ENCODE measurements at places on chromosomes 3 and 15. TPM values are rescaled to one million over a fixed set of nuclear protein-coding genes. Genes with fewer than 3 reads are reported as not detected.

DNA sequence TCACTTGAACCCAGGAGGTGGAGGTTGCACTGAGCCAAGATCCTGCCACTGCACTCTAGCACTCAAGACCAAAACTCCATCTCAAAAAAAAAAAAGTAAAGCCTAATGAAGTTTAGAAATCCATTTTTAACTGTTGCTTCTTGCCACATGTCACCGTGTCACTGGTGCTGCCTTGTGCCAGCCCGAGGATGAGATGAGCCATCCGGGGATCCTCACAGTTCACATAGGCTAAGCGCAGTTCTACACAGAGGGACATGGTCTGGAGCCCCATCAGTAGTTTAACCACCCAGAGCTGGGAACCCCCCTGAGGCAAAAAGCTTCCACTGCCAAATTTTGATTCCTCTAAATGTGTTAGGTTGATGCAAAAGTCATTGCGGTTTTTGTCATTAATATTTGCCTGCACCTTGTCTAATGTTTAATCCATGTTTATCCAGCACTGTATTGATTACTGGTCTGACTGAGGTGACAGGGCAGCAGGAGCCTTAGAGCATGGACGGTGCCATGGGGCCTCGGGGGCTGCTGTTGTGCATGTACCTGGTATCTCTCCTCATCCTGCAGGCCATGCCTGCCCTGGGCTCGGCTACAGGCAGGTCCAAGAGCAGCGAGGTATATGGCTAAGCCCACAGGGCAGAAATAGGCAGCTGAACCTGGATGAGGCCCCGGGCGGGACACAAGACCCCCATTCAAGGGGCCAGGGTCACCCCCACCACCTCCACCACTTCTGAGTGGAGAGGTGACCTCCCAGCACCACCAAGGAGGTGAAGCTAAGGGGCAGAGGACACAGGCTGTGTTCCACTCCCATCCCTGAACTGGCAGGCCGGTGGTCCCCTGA is at the start of gene ITIH1:
TSS of gene ITIH1 (plus strand) at position 473 of the 832 bp plus-strand sequence. CDS start at position 490, 17 bp downstream.
- DNase-seq: no peak

The TMC3 gene
- total RNA-seq: not detected

- DNase-seq: no peak
Observed at GRCh38 chr15:91224755-91225380, 124.8 kb downstream of the SV2B start.

- no peak for DNase-seq
Observed at GRCh38 chr3:193132241-193132640, 108.8 kb upstream of the PLAAT1 start.

DNA sequence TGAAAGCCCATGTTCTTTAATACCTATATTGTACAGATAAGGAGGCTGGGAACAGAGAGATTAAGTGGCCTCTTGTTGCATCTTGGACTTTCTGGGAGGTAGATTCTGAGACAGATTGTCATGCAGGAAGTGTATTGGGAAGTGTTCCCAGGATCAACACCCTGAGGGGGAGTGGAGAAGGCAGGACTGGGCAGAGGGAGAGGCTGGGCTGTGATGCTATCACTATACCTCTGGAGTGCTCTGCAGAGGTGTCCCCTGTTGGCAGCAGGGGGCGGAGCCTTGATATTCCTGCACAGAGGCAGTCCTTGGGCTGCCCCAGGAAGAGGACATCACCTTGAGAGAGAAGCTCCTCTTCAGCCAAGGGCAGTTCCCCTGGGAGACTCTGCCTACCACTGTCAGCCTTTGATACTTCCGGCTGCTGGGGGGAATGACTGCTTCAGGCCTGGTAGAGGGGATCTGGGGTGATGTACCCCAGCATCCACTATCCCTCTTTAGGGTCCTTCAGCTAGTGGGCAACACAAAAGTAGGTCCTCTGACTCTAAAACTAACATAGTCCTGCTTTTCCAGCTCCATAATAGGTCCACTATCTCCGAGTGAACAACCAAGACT is 97.4 kb upstream of the RNU6-1 start:
- DNase-seq: no peak

GRCh38 chr3:171841620-171842000 is 1.5 kb upstream of the TMEM212 start:
- no peak for DNase-seq

DNA sequence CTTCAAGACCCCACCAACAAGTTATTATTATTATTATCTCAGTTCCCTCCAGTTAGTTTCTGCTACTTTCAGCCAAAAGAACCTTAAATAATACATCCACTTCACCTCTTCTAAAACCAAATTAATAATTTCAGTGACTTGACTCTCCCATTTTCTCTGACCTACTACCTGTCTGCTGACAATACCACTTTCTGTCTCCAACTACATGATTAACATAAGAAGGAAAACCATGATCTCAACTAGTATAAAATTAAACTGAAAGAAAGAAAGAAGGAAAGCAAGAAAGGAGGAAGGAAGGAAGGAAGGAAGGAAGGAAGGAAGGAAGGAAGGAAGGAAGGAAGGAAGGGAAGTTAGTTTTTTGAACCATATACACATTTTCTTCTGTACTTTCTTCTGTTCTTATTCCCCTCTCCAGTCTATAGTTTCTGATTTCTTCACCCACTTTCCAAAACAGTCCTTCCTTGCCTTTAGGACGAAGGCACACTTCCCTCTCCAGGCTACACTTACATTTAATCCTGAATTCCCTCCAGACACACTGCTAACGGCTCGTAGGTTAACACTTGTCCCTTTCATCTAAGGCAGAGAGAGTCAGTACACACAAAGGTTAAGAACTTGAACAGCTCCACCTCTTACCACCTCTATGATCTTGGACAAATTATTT is 79.5 kb upstream of the GUCA1C start:
- no peak for DNase-seq

The VIPR1 gene
- 4.5 TPM for total RNA-seq

DNA sequence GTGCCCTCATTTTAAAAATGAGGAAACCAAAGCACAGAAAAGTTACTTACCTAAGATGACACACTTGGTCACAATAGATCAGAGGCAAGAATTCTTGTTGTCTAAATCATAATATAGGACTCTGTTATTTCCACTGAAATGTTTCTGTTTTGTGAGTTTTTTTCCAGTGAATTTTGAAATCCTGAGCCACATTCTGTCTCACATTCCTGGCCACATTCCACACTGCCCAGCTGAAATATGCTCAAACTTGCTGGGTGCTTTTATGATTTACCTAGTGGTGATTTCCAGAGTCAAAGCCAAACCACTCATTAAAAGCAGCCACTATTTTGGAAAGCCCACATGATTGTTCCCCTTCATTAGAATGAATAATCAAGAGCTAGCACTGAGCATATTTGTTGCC is 82.3 kb upstream of the NPHP3 start:
- no peak for DNase-seq

GRCh38 chr3:192804502-192804901 is 77.2 kb upstream of the FGF12 start:
- no peak for DNase-seq

- no peak for DNase-seq
Observed at GRCh38 chr3:150495563-150496168, 50.6 kb downstream of the SERP1 start.

The SYNM gene
- 5.9 TPM for total RNA-seq

- DNase-seq: no peak
Observed at GRCh38 chr15:77326366-77326765, 93.5 kb downstream of the PEAK1 start.

The KLHL6 gene
- total RNA-seq: 5.7 TPM

The CD86 gene
- not detected for total RNA-seq

- DNase-seq: peak; percentile 35
Observed at GRCh38 chr15:95770196-95770595, 560.3 kb upstream of the NR2F2 start.

- no peak for DNase-seq
Observed at GRCh38 chr3:123272547-123272946, 70.8 kb downstream of the SEC22A start.

- DNase-seq: no peak
Observed at GRCh38 chr3:40602778-40603385, 78.1 kb downstream of the ZNF621 start.

Data from pulmonary artery endothelial cell (primary cell).